ENCODE measurements at places on chromosomes 11 and 22.

GRCh38 chr11:123083623-123084029 is 21.7 kb upstream of the HSPA8 start:
- peak; percentile 92 for DNase-seq

GRCh38 chr11:107042748-107043147 is 24.5 kb upstream of the GUCY1A2 start:
- DNase-seq = peak; percentile 68

- DNase-seq = peak; percentile 20
Observed at GRCh38 chr22:49156662-49157285, 670.9 kb downstream of the BRD1 start.

DNA sequence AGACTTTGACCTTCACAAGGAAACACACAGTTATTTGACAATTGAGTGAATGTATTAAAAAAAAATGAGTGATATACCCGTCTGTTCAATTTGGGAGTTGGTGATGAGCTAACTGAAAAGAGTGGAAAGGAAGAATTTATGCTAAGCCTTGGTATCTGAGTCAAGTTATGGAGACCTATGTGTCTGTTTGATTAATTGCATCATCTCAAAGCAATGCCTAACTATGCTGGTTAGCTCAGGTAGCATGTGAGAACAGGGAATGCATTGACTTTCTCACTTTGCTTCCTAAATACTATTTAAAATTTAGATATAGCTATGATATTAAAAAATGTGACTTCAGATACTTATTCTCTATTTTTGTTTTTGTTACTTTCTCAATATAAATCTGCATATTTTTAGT is 110.5 kb downstream of the DDX10 start:
- DNase-seq = no peak

DNA sequence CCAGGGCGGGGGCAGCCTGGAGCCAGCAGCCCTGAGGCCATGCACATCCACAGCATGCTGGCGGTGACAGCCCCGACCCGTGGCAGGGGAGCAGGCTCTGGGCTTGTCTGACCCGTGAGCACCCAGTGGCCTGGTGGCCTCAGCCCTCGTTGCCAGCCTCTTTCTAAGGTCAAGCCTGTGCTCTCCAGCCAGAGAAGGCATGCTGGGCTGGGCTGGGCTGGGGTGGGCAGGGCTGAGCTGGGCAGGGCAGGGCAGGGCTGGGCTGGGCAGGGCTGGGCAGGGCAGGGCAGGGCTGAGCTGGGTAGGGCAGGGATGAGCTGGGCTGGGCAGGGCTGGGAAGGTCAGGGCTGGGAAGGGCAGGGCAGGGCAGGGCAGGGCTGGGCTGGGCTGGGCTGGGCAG is 10.6 kb downstream of the H19 start:
- DNase-seq = no peak

DNA sequence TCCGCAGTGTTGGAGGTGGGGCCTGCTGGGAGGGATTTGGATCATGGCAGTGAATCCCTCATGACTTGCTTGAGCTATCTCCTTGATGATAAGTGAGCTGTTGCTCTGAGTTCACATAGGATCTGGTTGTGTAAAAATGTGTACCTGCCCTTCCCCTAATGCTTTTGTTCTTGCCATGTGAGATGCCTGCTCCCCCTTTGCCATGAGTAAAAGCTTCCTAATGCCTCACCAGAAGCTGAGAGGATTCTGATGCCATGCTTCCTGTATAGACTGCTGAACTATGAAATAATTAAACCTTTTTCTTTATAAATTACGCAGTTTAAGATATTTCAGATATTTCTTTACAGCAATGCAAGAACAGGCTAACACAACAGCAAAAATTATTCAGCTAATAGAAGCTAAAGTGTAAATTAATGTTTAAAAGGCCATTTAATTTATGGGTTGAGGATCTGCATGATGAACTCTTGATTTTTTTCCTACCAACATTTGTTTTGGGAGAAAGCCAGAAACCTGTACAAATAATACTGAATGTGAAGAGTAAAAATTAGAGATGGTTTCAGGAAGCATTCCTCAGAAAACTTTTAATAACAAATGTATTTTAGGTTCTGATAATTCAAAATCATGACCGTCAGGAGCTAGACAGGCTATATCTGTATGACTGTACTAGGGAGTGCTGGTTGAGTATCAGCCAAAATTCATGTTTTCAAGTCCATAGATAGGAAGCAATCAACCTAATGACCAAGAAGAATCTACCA is 177.5 kb upstream of the GRIA4 start:
- peak; percentile 12 for DNase-seq

GRCh38 chr22:49554296-49554625 is 273.4 kb downstream of the BRD1 start:
- no peak for DNase-seq

GRCh38 chr11:26028393-26028911 is 303.5 kb upstream of the ANO3 start:
- DNase-seq = no peak

- DNase-seq = no peak
Observed at GRCh38 chr11:73752216-73752867, 8.5 kb downstream of the RAB6A start.

DNA sequence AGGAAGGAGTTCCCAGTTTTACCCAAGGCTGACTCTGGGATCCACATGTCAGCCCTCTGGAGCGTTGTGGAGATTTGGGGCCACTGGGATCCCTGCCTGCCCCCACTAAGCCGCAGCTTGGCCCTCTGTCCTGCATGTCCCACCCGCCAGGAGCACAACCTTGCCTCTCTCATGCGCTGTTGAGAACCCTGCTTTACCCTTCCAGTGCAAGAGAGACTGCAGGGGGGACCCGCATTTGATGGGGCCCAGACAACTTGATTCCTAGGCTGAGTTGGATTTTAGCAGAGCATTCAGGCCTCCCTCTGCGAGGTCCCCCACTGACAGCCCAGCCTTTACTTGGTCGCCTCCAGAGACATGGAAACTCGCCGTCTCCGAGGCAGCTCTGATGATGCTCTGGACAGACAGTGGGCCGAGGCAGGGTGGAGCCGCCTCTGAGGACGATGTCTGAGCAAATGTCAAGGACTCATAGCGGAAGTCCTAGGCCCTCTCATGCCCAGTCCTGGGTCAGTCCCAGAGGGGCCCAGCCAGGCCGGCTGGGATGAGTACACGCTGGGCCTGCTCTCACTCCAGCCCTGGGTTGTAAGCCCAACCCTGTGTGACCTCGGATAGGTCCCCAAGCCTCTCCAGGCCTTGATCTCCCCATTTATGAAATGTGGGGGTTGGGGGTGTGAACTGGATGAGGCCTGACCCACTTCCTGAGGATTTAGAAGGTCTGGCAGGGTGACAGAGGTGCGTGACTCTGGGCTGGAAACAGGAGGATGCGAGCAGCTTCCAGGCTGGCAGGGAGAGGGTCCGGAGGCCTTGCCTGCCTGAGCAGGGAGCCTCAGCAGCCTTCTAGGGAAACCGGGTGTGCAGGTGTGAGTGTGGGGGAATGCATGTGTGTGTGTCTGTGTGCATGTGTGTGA is 630 bp downstream of the CD5 start:
- DNase-seq = no peak

GRCh38 chr11:110077346-110077745 is 15.8 kb upstream of the ZC3H12C start:
- DNase-seq = no peak

GRCh38 chr11:59187587-59187986 is 15.7 kb downstream of the DTX4 start:
- DNase-seq = no peak

DNA sequence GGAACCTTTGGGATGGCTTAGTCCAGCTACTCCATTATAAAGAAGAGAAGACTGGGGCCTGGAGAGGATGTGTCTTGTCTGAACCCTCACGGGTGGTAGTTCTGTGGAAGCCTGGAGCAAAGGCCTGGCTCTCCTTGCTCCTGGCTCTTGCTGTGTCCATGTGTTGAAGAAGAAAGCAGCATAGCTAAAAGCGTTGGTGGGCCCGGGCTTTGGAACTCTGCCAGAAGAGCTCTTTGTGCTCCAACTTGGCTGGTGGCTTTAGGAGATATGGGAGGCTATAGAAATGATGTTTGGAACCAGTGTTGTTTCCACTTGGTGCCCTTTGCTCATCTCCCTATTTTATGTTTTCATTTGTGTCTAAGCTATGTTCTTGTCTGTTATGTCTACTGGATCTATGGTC is 131.1 kb downstream of the DBX1 start:
- no peak for DNase-seq

GRCh38 chr22:24398409-24398808 is 29.0 kb upstream of the ADORA2A start:
- no peak for DNase-seq

DNA sequence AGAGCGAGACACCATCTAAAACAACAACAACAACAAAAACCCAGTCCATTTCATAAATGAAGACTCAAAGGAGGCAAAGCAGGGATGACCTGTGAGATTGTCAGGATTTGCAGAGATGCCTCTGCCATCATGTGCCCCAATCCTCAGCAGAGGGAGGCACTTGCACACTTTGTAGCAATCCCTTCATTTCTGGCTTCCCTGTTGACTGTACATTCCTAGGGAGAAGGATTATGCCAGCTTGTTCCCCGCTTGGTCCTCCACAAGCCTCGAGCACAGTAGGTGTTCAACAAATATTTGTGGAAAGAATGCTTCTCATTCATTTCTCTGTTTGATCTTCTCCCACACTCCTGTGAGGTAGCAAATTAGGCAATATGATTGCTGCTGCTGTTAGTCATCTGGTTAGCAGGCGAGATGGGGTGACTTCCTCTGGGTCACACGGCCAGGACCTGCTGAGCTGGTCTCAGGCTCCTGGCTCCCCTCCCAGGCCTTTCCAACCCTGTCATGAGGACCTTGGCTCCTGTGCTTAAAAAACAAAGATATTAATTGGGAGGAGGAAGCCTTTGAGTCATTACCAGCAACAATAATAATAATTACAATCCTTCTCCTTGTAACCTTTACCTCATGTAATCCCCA is 34.1 kb downstream of the LIF start:
- DNase-seq = no peak

GRCh38 chr11:3195251-3196160 is 23.1 kb downstream of the MRGPRG start:
- peak; percentile 44 for DNase-seq

DNA sequence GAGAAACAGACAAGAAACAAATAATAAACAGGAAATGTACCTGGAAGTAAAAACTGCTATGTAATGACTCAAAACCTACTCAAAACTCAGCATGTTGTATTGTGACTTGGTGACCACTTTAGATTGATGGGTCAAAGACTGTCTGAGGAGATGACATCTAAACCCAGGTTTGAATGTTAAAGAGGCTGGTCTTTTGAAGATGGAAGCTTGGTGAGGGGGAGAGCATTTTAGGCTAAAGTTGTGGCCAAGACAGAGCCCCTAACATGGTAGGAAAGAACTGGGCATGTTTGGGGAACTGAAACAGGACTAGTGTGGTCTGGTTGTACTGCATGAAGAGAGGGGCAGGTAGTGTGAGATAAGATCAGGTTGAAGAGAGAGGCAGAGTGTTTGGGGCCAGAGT is 85.3 kb upstream of the MYO18B start:
- DNase-seq = no peak

GRCh38 chr11:60111793-60112192 is 23.3 kb downstream of the MS4A2 start:
- DNase-seq = no peak

- DNase-seq = no peak
Observed at GRCh38 chr11:134532921-134533421, 120.9 kb upstream of the B3GAT1 start.

DNA sequence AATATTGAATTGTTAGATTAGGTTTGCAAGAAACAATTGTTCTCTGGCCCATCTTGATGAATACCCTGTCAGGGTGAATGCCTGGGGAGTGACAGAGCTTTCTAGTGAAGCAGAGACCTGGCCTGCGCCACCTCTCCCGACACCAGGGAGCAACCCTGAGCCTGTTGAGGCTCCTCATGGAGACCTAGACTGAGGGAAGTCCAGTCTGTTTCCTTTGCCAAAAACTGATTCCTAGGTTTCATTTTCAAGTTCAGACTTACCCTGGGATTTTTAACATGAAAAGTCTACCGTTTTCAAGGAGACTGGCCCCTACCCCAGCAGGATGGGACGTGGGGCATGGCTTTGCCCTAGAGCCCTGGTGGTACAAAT is 173.7 kb upstream of the SORL1-AS1 start:
- no peak for DNase-seq

- DNase-seq = no peak
Observed at GRCh38 chr11:32963721-32964120, 52.0 kb upstream of the DEPDC7 start.

- no peak for DNase-seq
Observed at GRCh38 chr11:9187616-9188015, 77.5 kb downstream of the DENND5A start.

GRCh38 chr11:75615751-75616150 is 53.1 kb downstream of the MAP6 start:
- DNase-seq = peak; percentile 10

DNA sequence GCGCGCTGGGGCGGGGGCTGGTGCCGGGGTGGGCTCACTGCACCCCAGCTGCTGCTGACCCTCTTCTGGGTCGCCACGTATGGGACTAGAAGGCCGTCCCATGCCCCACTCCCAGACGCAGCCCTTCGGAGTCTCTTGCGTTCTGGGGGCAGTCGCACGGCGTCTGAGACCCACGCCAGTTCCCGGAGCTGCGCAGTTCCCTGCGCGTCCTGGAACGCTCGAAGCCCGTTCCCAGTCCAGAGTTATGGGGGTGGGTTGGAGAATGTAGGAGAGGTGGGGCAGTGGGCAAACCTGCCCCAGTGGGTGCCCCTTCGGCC is 375 bp downstream of the LAYN start:
- DNase-seq = peak; percentile 56

GRCh38 chr11:102763440-102763839 is 17.0 kb downstream of the MMP10 start:
- DNase-seq = no peak

GRCh38 chr11:110131386-110132123 is 38.4 kb downstream of the ZC3H12C start:
- DNase-seq = peak; percentile 56

DNA sequence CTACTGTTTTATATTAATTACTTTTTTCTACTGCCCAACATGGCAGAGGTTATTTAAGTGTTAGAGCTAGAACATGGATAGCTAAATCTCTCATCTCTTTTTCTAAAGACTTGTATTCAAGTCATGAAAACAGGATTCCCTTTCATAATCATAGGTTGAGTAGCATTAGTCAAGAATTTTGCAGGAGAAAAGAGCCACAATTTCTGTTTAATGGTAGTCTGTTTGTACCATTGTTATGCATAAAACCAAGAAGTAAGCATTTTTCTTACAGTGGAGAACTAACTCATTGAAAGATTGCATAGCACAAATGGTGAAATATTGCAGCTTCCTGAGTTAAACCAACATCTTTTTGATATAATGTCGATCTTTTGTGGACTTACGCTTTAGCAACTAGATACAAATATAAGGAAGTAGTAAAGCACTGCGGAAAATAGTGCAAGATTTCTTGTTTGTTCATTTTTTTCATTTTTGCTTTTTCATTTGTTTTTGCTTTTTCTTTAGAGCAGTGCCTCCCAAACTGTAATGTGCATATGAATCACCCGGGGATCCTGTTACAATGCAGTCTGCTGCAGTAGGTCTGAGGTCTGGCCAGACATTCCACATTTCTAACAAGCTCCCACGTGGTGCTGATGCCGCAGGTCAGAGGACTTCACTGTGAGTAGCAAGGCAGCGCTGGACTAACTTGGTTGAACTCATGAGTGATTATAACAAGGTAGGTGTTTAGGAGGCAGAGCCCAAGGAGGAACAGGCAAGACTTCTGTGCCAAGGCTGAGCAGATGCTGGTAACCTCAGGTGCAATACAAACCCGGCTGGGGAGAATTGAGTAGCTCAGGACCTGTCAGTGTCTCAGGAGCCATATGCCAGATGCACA is 4.6 kb downstream of the ETS1 start:
- peak; percentile 43 for DNase-seq
